ENCODE measurements at places on chromosomes 1 and 21.
A peak's percentile ranks its signal among the peaks of the same experiment; 100 is the strongest.

- no peak for DNase-seq
These were observed 109.7 kb upstream of the BARHL2 start for GRCh38 chr1:90826834-90827233.

DNA sequence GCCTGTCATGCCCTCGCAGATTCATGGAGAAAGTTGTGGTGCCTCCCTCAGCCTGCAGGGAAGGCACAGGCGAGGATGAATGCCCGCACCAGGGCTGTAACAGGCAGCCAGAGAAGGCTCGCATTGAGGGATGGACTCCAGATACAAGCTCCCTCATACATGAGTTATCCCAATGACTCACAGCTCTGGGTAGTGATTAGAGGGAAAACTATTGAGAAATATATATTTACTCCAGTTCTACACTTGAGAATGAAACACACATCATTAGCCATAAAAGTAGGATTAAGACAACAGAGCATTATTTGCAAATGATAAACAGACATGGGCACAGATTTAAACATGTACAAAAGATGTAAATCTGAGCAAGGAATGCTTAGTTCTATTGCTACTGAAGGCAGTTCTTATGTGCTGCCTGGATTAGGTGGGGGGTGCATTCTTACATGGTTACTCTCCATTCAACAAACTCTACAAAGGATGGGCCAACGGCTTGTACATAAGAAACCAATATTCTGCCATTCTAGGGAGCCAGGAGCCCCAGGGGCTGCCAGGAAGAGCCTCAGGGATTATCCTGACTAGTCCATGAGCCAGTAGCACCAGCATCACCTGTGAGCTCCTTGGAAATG lies 97.9 kb downstream of the CSMD2 start:
- no peak for DNase-seq

GRCh38 chr1:167273027-167273800 lies 52.5 kb downstream of the POU2F1 start:
- DNase-seq: no peak

DNA sequence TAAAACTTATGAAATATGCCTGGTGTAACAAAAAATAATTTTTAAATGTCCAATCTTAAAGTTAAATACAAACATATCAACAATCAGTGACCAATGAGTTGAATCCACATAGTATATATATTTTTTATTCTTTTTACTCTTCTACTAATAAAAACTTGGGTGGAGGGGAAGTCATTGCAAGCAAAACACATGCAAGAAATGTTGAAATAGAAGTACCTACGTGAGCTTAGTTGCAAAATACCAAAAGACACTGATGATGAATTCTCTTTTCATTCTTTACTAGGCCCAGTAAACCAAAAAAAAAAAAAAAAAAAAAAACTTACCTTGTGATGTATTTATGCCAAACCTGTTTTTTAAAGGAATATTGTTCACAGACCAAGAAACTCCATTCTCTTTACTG lies 26.4 kb upstream of the PLA2G4A start:
- DNase-seq: no peak

GRCh38 chr21:26798856-26799751 lies 46.1 kb downstream of the ADAMTS1 start:
- no peak for DNase-seq

- DNase-seq: no peak
These were observed 56.1 kb downstream of the NDUFS5 start for GRCh38 chr1:39082010-39082799.

- no peak for DNase-seq
These were observed 21.2 kb downstream of the ARID1A start for GRCh38 chr1:26717017-26717491.

DNA sequence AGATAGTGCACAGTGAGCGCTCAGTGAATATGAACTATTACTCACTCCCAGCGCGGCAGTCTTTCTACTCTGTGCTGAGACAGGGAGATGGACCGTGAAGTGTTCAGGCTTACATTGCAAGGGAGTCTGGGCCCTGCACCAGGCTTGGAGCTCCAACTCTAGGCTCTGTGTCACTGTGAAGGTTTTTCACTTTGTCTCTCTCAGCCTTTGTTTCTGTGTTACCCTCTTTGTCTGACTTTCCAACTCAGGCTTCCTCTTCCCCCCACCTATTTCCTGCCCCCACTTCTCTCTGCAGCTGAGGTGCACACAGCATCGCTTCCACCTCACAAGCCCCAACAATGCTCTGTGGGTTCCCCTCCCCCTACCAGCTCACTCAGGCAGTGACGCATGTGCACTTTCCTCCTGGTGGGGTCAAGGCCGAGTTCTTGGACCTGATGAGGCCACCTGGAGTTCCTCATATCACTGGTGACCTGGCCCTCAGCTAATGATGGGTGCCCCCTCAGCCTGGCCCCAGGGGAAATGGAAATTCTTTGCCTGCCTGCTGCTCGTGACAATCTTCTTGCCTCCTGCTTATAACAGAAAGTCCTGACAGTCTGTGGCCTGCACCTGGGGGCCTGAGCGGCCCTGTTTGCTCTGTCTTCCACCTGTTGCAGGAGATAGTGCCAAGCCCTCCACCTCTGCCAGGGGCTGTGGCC lies 1.1 kb upstream of the LCK start:
- DNase-seq: peak; percentile 43

- DNase-seq: no peak
These were observed 14.6 kb upstream of the GUCA2B start for GRCh38 chr1:42138586-42138985.

DNA sequence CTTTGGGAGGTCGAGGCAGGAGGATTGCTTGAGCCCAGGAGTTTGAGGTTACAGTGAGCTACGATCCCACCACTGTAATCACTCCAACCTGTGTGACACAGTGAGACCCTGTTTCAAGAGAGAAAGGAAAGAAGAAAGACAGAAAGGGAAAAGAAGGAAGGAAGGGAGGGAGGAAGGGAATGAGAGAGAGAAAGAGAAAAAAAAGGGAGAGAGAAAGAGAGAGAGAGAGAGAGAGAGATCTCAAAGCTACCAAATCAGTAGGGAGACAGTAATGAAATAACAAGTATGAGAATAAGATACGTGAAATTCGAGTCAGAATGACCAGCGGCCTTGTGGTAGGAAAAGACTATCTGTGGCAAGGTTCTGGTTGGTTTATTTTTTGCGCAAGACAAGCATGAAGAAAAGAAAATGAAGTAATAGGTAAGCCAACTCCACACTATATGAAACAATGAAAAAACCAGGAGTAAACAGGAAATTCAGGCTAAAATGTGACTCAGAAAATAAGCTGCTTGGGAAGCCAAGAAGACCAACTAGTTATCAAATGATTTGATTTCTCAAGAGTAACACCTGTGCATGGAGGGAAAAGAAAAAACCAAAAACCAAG lies 8.9 kb downstream of the MTF1 start:
- DNase-seq: no peak

DNA sequence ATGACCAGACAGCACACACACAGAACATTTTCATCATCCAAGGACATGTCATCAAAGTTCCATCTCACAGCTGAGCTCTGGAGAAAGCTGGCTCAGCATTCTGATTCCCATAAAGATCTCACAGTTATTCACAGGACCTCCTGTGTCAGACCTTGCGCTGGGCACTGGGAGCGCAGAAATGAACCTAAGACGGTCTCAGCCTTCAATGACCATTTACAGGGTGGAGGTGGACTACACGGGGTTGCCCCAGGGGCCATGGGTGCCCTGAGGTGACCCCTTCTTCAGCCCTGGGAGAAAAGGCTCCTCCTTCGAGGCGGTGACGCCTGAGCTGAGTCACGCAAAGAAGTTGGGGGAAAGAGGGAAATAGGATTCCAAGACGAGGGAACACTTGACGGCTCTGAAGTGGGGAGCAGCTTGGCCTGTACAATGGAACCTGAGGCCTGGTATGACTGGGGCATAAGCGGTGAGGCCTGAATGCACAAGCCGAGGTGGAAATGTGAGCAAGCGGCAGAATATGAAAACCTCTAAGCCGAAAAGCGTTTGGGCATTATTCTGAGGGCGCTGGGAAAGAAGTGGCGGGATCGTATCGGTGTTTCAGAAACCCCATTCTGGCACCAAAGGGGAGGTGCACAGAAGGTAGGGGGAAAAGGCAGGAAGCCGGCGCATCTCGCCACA lies 797 bp downstream of the CC2D1B start:
- DNase-seq: no peak

- no peak for DNase-seq
These were observed 3.6 kb downstream of the ZNF362 start for GRCh38 chr1:33259879-33260278.

- no peak for DNase-seq
These were observed 54.5 kb upstream of the PLXNA2 start for GRCh38 chr1:208298593-208299269.

- DNase-seq: no peak
These were observed 33.4 kb upstream of the OSBPL9 start for GRCh38 chr1:51583532-51583931.

DNA sequence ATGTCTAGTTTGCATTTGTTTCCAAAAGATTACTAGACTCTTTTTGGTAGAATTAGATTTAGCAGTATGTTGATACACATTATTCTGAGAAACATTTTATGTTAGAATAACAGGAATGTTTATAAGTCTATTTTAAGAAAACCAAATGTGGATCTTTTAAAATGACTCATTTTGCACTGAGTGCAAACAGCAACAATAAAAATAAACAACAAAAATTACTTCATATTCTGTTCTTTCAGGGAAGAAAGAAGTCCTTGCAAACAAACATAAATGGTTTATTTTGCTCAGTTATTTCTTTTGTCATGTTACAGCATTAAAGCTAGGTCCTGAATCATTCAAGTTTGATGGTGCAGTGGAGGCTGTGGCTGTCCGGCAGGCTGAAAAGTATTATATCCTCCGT lies 106.8 kb upstream of the TENT5C start:
- no peak for DNase-seq

DNA sequence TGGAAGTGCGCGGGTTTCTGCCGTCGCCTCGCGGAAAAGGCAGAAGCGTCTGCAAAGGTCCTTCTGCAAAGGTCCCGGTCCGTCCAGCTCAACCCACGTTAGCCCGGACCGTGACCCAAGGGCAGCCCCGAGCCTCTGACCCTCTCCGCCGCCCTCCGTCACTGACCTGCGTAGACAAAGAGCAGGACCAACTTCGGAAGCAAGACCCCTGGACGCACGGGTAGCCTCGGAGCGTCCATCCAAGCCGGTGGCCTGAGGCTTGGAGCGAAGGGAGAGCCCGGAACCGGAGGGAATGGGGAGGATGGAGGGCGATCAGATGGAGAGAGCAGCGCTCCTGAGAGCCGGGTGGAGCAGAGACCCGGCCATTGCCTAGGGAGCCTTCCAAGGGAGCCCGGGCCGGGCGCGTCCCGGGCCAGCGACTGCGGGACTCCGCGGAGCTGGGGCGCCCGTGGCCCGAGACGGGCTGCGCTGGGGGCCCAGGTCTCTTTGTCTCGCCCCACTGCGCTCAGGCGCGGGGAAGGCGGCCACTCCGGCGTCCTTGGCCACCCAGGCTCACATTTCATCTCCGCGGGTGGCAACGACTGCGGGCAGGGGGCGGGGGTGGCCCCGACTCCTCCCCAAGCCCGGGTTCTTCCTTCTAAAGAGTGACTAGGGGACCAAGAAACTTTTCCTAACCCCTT lies at the start of gene CYYR1:
Gene CYYR1 (minus strand): TSS at position 585 of the 680 bp plus-strand sequence. CDS start 346 bp downstream, at position 239.
- no peak for DNase-seq

DNA sequence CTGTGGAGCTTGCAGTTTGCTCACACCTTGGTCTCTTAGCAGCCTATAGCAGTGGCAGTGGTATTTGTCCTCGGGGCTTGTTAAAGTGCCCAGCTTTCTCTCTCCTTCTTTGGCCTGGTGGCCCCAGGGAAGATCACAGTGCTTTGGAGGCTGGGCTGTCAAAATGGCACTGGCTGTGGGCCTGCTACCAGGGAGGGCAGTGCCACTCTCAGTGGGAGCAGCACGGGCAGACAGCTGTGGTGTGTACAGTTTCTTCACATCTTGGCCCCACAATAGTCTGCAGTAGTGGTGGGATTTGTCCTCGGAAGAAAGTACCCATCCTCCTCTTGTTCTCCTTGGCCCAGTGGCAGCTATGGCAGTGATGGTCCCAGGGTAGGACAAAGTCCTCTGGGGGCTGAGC lies 164.4 kb upstream of the GORAB start:
- DNase-seq: no peak

DNA sequence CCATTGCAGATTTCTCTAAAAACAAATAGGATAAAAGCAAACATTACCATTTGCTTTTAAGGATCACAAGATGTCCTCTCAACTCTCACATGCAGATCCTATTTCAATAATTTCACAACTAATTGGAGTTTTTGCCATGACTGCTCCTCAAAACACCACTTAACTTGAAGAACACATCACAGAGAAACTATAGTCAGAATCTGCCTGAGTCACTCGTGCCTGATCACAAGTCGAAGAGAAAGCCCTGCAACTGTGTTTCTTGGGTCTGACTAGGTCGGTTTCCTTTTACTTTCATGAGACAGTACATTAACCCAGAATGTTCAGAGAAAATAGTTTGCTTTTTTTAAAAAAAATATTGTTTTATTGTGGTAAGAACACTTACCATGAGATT lies 46.3 kb upstream of the SMYD2 start:
- DNase-seq: no peak

DNA sequence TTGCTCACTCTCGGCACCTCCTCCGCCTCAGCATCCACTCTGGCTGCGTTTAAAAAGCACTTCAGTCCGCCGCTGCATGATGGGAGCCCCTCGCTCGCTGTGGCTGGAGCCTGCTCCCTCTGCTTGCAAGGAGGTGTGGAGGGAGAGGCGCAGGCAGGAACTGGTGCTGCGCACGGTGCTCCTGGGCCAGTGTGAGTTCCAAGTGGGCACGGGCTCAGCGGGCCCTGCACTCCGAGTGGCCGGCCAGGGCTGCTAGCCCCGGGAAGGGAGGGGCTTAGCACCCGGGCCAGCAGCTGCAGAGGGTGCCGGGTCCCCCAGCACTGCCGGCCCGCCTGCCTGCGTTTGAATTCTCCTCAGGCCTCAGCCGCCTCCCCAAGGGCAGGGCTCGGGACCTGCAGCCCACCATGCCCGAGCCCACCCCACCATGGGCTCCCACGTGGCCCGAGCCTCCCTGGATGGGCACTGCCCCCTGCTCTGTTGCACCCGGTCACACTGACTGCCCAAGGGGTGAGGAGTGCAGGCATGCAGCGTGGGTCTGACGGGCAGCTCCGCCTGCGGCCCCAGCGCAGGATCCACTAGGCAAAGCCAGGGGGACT lies 1599.5 kb downstream of the NCAM2 start:
- no peak for DNase-seq

DNA sequence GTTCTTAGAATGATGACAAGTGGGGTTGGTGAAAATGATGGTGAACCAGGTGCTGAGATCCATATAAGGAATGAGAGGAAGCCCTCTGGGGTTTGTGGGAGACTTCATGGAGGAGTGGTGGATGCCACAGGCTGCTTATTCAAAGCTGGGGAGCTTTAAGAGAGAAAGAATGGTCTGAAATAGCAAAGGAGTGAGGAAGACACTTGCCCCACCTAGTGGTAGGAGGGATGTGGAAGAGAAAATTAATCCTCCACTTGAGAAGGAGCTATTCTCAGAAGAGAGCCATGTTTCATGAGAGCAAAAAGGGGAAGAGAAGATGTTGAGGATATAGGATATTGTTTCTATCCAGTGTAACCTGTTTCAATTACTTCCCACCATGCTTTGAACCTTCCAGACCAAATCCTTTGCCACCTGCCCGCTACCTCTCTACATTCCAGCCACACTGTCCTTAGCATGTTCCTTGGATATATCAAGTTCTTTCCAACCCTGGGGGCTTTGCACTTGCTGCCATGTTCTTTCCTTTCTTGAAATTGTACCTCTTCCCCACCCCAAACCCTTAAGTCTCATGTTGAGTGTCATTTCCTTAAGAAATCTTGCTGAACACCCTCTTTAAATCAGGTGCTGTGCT lies 19.6 kb upstream of the ZNF648 start:
- no peak for DNase-seq

GRCh38 chr1:85339089-85339488 lies 62.7 kb upstream of the BCL10 start:
- no peak for DNase-seq

All from activated naive CD8-positive, alpha-beta T cell treated with anti-CD3 and anti-CD28 coated beads, Interleukin-2, amount 50 U/mL, for 16 hours (primary cell).